Inflammatory macrophage (primary cell): ENCODE measurements at places on chromosomes 2 and 18.
A peak's percentile ranks its signal among the peaks of the same experiment; 100 is the strongest.

DNA sequence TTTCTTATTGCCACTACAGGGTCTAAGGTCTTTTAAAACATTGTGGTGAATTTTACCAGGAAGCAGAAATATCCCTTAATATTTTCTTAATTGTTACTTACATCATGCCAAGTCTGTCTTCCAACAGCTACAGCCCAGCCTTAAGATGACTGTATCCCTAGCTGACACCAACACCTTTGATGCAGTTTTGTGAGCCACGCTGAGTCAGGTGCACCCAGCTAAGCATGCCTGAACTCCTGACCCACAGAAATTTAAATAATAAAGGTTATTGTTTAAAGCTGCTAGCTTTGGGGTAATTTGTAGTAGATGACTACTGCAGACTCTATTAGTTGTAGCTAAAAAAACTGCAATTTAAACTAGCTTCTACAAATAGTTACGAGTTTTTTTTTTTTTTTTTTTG lies 1757.9 kb upstream of the LRRTM1 start:
- DNase-seq: no peak

DNA sequence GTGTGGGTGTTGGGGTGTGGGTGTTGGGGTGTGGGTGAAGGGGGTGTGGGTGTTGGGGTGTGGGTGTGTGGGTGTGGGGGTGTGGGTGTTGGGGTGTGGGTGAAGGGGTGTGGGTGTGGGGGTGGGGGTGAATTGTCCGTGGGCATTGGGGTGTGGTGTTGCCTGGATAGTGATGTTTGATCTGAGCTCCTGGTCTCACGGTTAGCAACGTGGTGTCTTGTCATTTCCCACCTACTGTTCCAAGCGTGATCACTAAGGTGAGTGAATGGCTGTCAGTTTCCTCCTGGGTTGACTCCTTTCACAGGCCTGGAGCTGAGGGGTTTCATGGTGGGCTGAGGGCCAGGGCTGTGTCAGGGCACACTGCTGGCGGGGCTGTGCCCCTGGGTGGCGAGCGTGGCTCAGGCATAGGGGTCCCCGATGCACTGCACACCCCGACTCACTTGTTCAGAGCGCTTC lies 27.2 kb downstream of the RTP5 start:
- DNase-seq: peak; percentile 3

- DNase-seq: no peak
These were observed 557.9 kb downstream of the TNS1 start for GRCh38 chr2:217444932-217445331.

DNA sequence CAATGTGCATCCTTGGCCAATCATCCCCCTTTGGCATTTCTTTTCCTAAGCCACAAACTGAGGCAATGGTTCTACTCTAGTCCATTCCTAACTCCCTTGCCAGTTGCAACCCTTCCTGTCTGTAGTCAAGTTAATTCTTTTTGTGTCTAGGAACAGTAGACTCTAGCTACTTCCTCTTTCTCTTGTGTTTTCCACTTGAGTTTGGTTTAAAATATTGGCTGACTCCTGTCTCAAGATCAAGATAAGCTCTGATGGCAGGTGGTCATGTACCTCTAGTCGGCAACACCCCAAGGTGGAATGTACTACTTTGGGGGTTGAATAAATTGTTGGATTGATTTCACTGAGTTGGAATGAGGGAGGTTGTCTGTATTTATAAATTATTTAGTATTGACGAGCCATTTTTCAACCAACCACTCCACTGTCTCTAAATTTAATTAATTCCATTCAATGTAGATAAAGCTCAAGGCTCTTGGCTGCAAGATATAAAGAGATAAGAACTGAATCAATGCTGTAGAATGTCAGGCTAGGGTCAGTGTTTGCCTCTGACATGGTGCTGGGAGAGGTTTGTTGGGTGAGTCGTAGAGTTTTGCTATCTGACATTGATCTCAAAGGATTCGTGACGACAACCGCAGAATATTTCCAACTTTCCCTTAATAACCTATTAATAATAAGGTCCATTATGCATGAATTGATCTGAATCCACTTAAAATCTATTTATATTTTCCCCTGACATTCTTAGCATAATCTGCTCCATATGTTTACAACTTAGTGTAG lies 188.7 kb upstream of the APCDD1 start:
- DNase-seq: peak; percentile 51

- peak; percentile 37 for DNase-seq
These were observed 100.2 kb downstream of the TWIST2 start for GRCh38 chr2:238947920-238948710.

DNA sequence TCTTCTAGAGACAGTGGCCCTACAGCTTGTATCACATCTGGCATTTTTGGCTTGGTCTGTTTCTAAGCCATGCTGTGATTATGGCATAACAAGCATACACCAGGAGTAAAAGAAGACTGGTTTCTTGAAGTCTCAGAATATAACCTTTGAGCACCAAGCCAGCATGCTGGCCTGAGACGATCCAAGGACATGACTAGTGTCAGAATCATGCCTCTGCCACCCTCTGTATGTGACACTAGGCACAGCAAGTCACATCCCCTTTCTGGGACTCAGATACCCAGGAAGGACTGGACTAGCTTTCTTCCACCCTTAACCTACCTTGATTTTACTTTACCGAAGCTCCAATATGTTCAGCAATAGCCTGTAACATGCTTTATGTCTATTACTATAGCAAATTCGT lies 345.5 kb downstream of the SETBP1 start:
- peak; percentile 5 for DNase-seq

- no peak for DNase-seq
These were observed 8.8 kb downstream of the PPM1G start for GRCh38 chr2:27400348-27401135.
